Mucosa of gallbladder (tissue), 1 donor: ENCODE measurements at places on chromosomes 2 and 18. TPM values are rescaled to one million over a fixed set of nuclear protein-coding genes. Genes with fewer than 3 reads are reported as not detected.

DPP10 gene
- 6.6 TPM for total RNA-seq

FBXO41 gene
- 8.5 TPM for total RNA-seq

CYP27A1 gene
- 20.4 TPM for total RNA-seq

TMEFF2 gene
- total RNA-seq = 12.8 TPM

TRABD2A gene
- 0.52 TPM for total RNA-seq

LANCL1 gene
- 48.0 TPM for total RNA-seq

SCN3A gene
- 0.43 TPM for total RNA-seq

DNA sequence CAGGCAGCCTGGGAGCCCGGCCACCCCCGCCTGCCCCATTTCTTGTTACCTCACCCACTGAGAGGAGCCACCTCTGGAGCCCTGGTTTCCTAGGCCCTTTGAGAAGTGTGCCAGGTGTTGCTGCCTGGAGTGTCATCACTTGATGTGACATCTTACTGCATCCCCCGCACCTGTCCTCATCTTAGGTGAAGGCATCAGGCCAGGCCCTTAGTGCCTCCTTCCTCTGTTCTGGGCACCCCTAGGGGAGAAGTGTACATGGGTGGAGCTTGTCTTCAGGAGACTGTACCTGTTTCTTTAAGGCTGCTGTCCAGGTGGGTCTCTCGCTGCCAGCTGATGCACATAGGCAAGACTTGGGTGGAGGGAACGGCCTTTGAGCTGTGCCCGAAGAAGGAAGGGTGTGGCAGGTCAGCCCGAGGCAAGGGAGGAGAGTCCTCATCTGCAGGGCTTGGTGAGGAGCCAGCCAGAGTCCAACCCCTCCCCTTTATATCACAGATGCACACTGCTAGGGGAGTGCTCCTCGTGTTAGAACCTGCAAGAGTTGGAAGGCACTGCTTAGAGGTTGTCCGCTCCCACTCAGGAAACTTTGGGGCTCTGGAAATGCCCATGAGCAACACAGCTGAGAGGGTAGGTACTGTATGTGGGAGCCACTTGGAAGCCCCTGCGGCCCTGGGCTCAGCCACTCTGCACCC is 45.9 kb downstream of the NCK2 start:
- peak; percentile 48 for DNase-seq

- no peak for DNase-seq
These were observed 70.4 kb downstream of the HNRNPLL start for GRCh38 chr2:38532366-38532765.

- no peak for DNase-seq
These were observed 295.9 kb upstream of the LINC00305 start for GRCh38 chr18:64444819-64445218.

DNA sequence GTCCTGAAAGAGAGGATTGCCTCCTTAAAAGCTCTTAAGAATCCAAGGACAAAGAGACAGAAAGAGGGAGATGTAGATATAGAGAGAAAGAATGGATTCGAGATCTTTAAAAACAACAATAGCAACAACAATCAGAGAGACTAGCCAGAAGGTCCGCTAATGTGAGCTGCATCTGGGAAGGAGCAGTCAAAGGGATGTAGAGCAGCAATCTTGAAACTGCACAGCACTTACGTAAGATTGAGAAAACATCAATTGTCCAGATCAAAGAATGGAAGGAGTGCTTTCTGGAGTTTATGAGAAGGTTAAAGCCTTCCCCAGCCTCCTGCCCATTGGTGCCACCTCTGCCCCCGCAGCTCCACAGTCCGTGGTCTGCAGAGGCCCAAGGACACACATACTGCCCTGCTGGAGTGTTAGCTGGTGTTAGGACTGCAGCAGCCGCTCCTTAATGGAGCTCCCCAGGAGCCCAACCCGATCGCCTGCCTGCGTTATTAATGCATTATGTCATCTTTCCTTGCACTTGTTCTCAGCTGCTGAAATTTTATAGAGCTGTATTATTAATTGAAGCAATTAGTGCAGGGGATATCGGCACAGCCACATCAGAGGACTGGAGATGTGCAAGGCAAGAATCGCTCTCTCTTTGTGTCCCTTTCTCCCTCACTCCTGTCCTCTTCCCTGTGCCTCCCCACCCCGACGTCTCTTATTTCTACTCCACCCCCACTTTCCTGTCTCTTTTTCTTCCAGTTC is 94.2 kb upstream of the STPG4 start:
- DNase-seq = no peak

DNA sequence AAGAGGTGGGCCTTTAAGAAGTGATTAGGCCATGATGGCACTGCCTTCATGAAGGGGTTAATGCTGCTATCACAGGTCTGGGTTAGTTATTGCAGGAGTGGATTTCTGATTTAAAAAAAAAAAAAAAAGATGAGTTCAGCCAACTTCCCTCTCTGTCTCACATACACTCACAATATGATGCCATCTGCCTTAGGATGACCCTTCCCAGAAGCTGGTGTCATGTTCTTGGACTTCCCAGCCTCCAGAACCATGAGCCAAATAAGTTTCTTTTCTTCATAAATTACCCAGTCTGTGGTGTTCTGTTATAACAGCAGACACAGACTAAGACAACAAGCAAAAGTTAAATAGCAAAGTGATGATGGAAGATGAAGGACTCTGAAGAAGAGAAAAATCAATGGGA is 179.7 kb upstream of the ETAA1 start:
- no peak for DNase-seq

DNA sequence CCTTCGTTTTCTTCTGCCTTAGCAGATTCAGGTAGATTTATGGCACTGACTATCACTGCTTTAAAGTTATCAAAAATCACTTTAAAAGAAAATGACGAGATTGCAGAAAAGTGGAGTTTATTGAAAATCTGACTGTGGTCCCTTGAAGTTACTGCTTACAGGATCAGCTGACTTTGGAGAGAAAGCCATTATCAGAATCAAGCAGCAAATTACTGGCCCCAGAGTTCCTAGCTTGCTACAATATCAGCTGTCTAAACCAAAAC is 18.5 kb downstream of the MBP start:
- DNase-seq = no peak

GRCh38 chr2:208222351-208222750 is 32.5 kb downstream of the IDH1 start:
- no peak for DNase-seq

DNA sequence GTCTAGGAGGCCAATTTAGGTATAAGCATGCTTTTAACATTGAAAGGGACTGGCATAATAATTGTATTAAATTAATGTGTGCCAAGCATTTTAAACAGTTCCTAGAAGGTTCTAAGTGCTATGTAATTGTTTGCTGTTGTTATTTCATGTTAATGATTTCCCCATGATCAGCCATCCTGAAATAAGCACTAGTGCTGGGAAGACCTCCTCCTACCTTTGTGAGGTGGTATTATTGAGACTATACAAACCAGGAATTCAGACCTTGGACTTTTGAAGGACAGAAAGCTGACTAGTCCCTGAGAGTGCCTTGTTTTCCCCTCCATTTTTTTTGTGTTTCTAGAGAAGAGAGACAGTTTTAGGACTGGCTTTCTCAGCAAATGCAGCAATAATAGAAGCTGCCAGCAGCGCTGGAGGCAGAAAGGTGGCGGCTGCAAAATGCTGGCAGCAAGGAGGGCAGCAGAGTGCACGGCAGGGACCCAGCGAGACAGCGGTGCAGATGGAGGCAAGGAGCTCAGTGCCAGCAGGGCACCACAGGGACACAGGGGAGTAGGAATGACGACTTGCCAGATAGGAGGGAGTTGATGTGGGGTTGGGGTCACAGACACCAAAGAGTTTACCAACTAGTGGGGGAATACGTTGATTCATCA is 25.3 kb downstream of the NABP1 start:
- no peak for DNase-seq

- DNase-seq = no peak
These were observed 200.3 kb downstream of the PRKCE start for GRCh38 chr2:45851576-45852304.

DNA sequence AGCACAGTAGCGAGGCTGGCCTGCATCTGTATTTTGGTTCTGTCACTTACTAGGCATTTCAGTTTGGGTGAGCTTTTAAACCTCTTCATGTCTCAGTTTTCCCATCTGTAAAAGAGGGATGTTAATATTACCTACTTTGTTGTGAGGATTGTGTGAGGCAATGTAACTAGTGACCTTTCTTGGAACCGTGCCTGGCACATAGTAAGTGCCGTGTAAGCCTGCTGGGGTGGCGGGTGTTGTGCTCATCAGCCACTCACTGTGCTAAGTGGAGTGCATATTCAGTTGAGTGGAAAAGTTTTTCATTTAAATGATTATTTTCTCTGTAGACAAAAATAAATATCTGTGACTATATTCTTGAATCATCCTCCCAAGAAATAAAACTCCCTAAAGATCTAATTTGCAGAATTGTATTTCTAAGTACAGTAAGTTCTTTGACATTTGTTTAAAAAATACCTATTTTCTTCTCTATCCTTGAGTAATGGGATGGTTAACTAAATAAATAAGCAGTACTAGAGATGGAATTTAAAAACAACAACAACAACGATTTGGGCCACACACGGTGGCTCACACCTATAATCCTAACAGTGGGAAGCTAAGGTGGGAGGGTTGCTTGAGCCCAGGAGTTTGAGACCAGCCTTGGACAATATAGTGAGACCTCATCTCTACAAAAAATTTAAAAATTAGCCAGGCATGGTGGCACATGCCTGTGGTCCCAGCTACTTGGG is 56.7 kb downstream of the MALT1 start:
- DNase-seq = no peak

- DNase-seq = no peak
These were observed 356.3 kb downstream of the PARD3B start for GRCh38 chr2:204901591-204901990.

- peak; percentile 8 for DNase-seq
These were observed 48.3 kb downstream of the SLC66A2 start for GRCh38 chr18:79903071-79903635.
